ENCODE measurements at places on chromosomes 7 and 10.
A peak's percentile ranks its signal among the peaks of the same experiment; 100 is the strongest.

- DNase-seq: no peak
Measured at GRCh38 chr10:132878091-132878729, 64.2 kb downstream of the CFAP46 start.

DNA sequence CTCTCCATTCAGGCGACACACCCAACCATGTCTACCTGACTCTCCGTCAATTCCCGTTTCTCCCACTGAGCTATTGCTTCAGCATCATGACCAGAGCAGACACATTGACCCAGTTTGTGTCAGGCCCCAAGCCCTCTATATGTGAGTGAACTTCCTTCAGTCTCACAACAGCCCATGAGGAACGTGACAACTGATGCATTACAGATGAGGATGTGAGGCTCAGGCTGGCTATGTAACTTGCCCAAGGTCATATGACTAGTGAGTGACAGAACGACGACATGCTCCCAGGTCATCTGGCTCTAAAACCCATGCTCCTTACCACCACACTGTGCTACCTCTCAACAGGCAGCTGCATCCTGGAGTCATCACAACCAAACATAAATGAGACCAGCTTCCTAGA, 3.7 kb downstream of the TMEM140 start:
- DNase-seq: no peak

- DNase-seq: peak; percentile 11
Measured at GRCh38 chr7:127578036-127578684, 7.2 kb downstream of the GCC1 start.

DNA sequence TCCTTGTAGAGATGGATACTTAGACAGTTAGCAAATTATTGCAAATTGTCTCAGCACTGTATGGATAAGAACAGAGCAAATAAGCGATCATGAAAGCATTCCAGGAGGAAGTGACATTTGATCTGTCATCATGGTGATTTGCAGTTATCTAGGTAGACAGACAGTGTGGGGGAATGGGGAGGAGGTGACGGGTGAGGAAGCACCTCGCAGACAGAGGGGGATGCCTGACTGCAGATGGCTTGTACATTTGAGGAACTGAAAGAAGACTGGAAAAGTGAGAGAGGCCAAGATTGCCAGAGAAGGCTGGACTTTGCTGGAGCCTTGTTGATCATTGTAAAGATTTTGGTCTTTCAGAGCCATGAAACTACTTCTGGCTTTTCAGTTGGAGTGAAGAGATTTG, 318.2 kb upstream of the CELF2 start:
- DNase-seq: no peak

DNA sequence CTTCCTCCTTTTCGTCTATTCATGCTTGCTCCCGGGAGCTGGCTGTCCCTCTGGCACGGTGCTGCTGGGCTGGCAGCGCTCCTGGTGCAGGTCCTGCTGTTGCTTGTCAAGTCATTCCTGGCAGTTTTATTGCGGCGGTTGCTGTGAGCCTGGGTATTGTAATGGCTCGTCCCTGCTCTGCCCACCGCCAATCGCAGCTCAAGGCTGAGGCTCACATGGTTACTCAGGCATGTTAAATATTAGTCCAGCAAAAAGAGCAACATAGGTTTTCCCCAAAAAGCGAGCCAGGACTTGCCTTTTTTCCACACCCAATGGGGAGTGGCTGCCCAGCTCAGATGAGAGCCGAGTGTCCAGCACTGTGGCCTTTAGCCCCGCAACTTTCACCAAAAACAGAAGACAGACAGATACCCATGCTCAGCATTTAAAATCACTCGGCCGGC, 492.9 kb upstream of the FOXK1 start:
- DNase-seq: peak; percentile 56

DNA sequence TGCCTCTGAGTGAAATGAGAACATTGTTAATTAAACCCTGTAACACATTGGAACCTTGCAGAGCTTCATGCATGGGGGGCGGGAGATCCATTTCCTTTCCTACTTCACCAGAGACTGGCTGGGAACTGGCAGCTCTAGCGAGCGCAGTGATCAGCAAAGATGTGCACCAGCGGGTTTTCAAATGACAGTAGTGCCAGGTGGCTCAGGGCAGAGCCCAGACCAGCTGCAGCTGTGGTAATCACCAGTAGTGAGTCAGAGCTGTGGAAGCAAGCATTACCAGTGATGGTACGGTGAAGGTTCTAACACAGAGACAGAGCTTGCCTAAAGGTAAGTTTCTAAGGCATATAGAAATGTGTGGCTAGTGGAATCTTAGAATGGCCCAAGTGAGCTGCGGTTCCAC, 1009.7 kb upstream of the CELF2 start:
- DNase-seq: no peak

DNA sequence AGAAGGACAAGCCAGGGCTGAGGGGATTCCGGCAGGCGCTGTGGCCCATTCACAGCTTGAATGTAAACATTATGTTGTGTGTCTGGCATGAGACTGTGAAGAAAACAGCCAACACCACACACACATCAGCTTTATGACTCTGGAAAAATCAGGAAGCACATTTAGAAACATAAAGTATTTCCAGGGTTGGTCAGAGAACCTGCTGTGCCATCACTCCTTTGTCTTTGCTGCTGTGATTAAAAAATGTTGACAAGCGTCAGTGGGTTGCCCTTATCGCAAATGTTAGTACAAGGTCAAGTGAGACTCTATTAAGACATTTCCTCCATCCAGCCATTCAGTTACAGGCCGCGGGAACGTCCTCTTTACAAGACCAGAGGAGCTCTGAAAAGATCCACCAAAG, 95.4 kb downstream of the TAX1BP1 start:
- no peak for DNase-seq

DNA sequence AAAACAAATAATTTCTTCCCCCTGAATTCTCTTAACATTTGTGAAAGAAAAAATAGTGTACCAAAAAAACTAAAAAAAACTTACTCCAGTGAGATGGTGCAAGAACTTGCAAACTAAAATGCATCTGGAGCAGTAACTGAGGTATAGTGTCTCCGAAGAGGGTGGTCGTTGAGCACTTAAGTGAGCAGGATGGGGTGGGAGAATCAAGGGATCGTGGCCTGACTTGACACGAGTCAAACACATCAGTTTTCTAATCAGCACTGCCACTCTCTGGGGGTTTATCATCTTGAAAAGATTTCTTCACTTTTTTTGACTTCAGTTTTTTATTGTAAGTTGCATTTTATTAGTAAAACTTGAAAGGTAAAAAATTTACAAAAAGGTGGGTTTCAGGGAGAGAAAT, 2.5 kb downstream of the ZNF273 start:
- DNase-seq: no peak

- no peak for DNase-seq
Measured at GRCh38 chr7:10460474-10460873, 513.2 kb upstream of the PHF14 start.

DNA sequence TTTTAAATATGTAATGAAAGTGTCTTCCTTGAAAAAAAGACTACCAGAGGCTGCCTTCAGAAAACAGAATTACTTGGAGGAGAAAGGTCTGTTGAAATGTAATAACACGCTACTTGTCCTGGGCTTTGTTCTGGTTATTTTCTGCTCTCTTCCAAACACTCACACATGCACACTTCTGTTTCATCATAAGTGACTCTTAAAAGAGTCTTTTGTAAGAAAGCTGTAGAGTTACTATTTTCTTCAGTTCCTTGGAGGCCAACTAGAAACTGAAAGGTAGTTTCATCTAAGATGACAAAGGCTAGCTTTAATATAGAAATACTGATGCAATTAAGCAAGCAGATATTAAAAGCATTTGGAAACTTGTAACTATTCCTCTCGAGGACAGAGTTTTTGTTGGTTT, 39.1 kb downstream of the TASOR2 start:
- no peak for DNase-seq

DNA sequence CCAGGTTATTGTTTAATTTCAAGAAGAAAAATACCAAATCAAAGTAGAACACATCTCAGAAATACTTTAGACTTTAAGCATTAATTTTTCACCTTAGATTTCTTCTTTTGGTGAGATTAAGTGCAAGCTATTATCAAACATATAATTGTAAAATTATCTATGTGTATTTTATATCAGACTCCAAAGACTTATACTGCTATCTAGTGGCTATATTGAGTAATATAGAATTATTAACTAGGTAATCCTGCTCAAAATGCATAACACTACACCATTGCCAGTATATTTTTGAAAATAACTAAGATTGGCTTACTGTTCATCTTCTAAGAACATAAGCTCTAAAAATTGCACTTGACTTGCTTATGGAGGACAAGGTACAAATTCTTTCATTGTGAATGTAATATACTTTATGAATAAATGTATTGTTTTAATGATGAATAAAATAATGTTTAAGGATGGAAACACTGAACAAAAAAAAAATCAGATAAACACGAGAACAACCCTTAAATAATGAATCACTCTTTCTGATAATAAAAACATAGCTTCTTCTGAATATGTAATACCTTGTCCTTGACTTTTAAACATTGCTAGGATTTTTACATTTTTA, 86.7 kb upstream of the GNAI1 start:
- DNase-seq: peak; percentile 67

DNA sequence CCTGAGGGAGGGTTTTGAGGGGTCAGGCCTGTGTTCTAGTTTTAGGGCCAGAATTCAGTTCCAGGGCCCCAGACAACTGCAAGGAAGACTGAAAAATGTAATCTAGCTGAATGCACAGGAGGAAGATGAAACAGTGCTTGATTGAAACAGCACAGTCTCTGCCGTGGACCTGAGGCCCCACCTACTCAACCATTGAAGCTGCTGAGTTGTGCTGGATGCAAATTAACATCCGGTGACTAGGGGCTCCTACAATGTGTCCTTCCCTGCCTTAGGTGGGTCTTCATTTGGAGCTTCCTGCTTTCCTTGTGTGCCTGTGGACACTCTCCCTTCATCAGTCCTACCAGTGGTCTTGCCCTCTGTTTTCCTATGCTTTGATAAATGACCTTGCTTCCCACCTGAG, 5.7 kb downstream of the GLRX3 start:
- DNase-seq: no peak

- peak; percentile 2 for DNase-seq
Measured at GRCh38 chr10:2839081-2839725, 228.1 kb upstream of the PFKP start.

GRCh38 chr7:115679976-115680375, 350.6 kb downstream of the TFEC start:
- peak; percentile 52 for DNase-seq

GRCh38 chr10:44925224-44925623, 14.1 kb downstream of the TMEM72 start:
- peak; percentile 20 for DNase-seq

DNA sequence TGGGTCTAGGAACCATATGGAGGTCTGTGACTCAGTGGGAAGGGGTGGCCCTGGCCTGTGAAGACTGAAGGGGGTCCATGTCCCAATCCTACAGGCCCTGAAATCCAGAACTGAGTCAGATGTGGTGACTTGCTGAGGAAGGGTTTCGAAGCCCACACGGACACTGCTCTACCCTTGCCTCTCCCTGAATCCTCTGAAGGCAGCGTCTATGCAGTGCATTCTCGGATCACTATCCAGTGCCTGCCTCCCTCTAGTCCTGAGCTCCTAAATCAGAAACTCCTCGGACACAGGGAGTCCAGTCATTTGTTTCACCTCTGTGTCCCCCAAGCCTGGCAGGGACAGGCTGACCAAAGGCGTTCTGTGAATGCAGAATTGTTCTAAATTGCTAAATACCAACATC, 25.4 kb upstream of the TMEM72 start:
- no peak for DNase-seq

DNA sequence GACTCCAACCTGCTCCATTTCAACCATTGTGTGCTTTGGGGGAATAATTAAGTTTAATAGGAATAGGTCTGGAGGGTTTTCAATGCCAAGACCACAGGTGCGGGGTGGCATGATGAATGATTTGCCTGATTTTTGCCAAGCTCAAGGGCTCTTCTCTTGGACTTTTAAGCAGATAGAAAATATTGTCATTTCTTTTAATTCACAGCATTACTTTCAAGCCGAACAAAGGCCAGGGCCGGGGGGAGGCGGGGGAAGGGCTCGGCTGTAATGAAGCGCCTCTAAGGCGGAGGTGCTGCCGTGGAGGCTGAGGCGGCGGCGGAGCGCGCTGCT, 6.5 kb downstream of the PTF1A start:
- DNase-seq: peak; percentile 59

DNA sequence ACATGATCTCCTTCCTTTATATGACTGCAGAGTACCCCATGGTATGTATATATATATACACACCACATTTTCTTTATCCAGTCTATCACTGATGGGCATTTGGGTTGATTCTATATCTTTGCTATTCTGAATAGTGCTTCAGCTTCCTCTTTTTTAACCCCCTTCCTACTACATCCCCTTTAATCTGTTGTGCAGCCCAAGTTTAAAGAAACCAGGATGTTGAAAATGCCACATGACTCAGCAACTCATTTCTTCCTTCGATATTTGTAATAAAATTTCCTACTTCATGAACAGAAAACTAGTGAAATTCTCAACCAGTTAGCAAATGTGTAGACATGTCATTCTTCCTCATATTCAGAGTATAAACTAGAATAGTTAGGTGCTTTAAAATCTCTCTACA, 1245.7 kb upstream of the SORCS1 start:
- no peak for DNase-seq

- no peak for DNase-seq
Measured at GRCh38 chr7:155863721-155864151, 51.5 kb upstream of the SHH start.

DNA sequence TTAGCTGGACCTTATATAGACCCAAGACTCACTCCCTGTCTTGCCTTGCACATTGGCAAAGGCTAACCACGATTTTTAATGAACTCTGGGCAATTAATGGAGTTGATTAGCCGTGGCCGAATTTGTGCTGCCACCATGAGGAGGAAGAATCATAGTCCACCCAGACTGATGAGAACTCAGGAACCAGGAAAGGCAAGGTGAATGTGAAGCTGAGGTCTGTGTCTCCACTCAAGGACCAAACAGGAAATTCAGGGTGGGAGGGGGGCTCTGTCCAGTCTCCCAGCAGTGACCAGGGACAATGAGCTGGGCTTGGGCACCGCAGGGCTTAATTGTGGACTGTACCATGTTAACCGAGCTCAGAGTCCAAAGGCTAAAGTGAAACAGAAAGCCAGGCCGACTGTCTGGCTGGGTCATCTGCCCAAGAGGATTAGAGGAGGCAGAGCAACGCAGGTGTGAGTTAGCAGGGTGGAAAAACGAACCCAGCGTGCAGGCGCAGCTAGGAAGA, 127.0 kb upstream of the JCAD start:
- no peak for DNase-seq

- DNase-seq: no peak
Measured at GRCh38 chr10:59336632-59337031, 25.7 kb downstream of the FAM13C start.

DNA sequence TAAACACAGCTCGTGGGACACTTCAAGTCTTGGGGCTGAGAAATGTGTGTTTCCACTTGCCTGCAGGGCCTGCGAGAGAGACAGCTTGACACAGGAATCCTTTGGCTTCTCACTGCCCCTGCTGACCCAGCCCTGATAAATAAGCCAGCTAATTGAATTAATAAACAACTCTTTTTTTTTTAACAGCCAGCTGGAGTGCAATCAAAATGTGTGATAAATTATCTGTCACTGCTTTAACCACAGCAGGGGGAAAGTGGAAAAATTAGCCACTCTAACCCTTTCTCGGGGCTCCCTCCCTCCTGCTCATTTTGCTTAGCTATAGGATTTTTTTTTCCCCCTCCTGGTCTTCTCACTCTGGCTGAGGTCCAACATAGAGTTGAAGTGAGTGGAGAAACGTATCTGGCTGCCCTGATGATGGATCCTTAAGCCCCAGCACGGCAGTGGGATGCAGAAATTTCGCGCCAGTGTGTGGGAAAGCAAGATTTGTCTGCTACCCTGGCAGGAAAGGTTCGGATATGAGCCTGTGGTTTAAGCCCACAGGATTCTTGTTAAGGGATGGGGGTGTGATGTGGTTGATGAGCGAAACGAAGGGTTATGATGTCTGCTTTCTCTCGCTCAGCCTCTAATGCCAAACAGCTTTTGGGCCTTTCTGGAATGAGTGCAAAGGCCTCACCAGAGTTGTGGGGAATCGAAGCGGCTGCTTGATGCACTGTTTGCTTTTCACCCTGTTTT, 173.8 kb downstream of the TRIL start:
- peak; percentile 73 for DNase-seq

Measured in NCI-H1092 treated with DMSO at 0.1 percent for 48 hours (cell line).